ENCODE measurements at places on chromosomes 13 and 19.

DNA sequence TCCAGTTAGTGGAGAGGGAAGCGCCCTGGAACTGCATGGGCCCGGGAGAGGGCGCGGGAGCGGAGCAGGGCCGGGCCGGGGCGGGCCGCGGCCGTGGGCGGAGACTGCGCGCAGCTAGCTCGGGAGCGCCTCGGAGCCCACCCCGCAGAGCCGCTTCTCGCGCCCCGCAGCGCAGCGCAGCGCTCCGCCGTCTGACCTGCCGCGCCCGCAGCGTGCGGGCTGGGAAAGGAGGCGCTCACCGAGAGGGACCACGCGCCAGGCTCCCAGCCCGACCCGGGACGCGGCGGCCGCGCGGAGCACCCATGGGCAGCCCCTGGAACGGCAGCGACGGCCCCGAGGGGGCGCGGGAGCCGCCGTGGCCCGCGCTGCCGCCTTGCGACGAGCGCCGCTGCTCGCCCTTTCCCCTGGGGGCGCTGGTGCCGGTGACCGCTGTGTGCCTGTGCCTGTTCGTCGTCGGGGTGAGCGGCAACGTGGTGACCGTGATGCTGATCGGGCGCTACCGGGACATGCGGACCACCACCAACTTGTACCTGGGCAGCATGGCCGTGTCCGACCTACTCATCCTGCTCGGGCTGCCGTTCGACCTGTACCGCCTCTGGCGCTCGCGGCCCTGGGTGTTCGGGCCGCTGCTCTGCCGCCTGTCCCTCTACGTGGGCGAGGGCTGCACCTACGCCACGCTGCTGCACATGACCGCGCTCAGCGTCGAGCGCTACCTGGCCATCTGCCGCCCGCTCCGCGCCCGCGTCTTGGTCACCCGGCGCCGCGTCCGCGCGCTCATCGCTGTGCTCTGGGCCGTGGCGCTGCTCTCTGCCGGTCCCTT lies at the start of gene MLNR:
Gene MLNR, plus strand, starts transcription at position 303 of the 820 bp plus-strand sequence. Its CDS starts 0 bp downstream, at position 303.
- DNase-seq = no peak

- DNase-seq = no peak
These were observed 9.9 kb upstream of the ADGRE5 start for GRCh38 chr19:14371301-14371821.

DNA sequence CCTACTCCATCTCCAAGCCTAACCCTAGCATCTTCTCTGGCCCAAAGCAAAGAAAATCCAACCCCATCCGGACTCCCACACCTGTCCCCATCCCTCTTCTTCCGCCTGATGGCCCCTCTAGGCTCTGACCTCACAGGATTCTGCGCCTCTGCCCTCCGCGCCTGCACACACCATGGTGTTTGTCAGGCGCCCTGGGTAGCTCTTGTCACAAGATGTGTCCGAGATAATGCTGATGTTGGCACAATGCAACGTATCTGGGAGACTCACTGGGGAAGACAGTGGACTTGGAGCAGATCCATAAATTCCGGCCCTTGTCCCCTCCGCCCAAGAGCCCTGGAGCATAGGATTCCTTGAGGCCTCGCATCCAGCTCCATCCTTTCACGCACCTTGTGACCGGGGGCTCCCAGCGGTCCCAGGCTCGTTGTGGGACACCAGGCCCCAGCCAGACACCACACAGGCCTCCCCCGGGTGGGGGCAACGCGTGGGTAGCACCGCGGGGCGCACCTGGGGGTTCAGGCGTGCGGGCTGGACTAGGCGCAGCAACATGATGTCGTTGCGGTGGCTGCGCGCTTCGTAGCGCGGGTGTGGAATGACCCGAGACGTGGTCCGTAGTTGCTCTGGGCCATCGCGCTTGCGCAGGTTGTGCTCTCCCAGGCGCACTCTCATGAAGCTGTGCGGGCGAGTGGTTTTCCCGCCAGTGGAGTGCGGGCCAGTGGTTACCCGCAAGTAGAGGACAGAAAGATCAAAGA lies 3.1 kb upstream of the KLK1 start:
- no peak for DNase-seq

GRCh38 chr13:23788459-23788858 lies 100.7 kb downstream of the MIPEP start:
- no peak for DNase-seq

DNA sequence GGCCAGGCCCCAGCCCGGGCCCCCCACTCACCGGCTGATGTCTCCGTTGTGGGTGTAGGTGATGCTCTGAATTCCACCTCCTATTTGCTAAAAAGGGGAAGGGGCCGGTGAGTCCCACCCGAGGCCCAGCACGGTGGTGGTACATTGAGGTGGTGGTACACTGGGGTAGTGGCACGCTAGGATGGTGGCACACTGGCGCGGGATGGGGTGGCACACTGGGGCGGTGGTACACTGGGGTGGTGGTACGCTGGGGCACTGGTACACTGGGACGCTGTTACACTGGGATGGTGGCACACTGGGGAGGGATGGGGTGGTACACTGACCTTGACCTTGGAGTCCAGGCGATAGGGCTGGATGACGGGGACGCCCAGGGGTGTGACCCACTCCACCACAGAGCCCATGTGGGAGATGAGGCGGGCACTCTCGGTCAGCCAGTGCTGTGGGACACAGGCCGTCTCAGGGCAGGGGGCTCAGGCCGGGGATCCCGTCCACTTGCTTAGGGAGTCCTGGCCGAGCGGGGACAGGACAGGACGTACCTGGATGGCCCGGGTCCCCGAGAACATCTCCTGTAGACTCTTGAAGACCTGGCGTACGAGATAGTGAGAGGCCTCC lies 14.6 kb downstream of the POLRMT start:
- DNase-seq = no peak

GRCh38 chr19:15177269-15178116 lies 23.3 kb downstream of the NOTCH3 start:
- DNase-seq = peak; percentile 80

- no peak for DNase-seq
These were observed 114.9 kb downstream of the GPC6 start for GRCh38 chr13:93341517-93341916.

DNA sequence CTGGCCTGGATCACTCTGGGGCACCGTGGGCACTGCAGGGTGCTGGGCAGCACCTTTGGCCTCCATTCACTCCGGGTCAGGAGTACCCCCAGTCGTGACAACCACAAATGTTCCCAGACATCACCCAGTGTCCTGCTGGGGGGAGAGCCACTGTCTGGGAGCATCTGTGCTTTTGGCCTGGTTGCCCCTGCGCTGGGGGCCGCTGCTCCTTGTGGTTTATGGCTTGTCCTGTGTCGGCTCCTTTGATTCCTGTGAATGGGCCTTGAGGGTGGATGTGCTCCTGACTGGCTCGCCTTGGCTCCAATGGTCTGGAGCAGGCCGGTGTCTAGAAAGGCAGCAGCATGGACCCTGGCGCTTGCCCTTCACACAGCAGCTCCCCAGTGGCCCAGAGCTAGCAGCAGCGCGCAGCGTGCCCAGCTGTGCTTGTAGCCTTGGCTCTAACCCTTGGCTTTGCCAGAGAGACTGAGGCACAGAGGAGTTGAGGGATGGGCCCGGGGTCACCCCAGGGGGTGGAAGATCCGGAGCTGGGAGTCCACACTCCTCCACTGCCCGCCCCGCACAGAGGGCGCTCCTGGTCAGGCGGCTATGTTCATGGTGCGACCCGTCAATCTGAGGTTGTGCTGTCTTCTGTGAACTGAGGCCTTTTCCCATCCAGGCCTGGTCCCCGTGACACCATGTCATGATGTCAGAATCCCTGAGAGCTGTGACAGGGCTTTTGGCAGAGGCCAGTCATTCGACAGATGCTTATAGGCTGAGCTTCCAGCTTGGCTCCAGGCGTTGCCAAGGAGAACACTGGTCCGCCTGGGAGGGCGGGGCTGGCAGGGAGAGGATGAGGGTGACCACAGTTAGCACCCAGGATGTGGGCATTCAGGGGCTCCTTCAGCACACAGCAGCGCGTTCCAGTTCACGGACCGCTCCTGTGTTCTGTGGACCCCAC lies 4.1 kb downstream of the DAZAP1 start:
- DNase-seq = no peak

GRCh38 chr13:59172076-59172475 lies 991.7 kb downstream of the DIAPH3 start:
- no peak for DNase-seq

GRCh38 chr13:43545317-43545874 lies 241.4 kb downstream of the ENOX1 start:
- no peak for DNase-seq

DNA sequence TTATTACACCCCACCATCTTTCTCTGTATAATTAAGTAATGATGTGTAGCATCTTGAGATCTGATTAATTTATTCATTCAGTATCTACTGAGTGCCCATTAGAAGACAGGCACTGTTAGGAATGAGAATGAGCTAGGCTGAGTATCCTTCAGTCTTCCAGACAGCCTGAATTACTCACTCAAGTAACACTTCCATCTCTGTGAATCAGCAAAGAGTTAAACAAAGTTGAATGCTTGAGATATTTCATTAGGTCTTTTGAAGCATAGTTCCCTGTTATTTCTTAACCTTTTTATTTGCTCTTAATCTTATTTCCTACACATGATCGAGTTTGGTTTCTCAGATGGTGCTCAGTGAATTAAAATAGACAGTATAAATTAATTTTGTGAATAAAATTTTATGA lies 413.7 kb downstream of the DCT start:
- DNase-seq = no peak

DNA sequence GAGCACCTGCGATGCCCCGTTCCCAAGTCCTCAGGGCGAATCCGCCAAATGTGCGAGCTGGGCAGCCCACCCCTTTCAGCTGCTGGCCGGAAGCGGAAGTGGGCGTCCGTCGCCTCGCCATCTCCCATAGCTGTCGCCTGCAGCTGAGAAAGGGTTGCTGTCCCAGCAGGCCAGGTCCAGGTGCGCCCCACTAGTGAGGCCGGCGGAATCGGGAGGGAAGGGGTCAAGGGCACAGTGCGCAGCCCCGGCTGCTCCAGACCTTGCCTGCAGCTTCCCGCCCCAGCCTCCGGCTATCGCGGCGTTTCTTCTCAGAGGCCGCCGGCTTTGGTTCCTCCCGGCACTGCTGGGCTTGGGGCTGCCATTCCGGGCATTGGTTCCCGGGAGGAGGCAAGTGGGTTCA lies at the start of gene ZNF177:
Gene ZNF177, plus strand, starts transcription at position 109 of the 400 bp plus-strand sequence. CDS start 15,299 bp downstream, outside the sequence.
- no peak for DNase-seq

DNA sequence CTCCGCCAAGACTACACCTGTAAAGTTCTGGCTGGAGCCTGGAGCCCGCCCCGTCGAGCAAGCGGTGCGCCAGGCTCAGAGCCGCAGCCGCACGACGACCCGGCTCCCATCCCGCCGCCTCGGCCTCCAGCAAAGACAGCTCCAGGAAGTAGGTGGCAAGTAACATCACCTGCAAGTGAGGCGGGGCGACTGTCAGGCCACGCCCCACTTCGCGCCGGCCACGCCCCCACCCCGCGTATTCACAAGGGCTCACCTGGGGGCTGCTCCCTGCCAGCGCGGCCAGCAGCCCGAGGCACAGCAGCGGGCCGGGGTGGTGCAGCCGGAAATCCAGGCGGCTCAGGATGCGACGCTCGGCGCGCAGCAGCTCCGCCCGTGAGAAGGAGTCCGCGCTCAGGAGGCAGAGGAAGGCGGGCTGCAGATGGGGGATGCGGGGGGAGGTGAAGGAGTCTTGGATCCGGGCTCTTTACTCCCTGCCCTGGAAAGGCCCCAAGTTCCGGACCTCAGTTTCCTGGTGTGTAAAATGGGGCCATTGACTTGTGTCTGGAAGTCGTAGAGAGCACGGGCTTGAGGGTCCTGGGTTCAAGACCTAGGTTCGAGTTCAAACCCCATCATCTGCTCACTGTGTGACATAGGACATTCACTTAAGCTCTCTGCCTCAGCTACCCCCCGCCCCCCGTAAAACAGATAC lies 3.2 kb downstream of the CCNP start:
- peak; percentile 25 for DNase-seq

- DNase-seq = no peak
These were observed 200.8 kb downstream of the RGCC start for GRCh38 chr13:41658057-41658661.

- no peak for DNase-seq
These were observed 94.3 kb downstream of the NHLRC3 start for GRCh38 chr13:39132286-39133230.

DNA sequence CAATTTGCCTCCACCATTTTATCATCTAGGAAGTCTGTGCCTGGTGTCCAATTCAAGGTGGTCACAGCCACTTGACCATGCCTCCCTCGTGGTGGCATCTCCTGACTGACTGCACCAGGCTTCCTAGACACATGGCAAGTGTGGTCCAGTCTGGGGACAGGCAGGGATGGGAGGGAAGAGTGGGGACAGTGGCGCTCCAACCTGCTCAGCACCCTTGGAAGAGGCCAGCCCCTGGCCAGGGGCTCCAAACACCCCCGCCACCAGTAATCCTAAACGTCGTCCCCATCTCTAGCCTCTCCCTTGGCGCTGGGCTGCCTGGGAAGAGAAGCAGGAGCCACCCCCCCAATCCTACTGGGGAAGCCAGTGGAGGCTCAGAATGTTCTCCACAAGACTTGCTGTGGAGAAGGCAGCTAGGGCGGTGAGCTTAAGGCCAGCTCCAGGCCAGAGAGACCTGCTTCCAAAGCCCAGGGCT lies 2.7 kb downstream of the RPL36 start:
- no peak for DNase-seq

- no peak for DNase-seq
These were observed 10.2 kb upstream of the KPTN start for GRCh38 chr19:47494211-47494547.

GRCh38 chr19:588093-588740 lies 1.5 kb upstream of the HCN2 start:
- DNase-seq = peak; percentile 71

DNA sequence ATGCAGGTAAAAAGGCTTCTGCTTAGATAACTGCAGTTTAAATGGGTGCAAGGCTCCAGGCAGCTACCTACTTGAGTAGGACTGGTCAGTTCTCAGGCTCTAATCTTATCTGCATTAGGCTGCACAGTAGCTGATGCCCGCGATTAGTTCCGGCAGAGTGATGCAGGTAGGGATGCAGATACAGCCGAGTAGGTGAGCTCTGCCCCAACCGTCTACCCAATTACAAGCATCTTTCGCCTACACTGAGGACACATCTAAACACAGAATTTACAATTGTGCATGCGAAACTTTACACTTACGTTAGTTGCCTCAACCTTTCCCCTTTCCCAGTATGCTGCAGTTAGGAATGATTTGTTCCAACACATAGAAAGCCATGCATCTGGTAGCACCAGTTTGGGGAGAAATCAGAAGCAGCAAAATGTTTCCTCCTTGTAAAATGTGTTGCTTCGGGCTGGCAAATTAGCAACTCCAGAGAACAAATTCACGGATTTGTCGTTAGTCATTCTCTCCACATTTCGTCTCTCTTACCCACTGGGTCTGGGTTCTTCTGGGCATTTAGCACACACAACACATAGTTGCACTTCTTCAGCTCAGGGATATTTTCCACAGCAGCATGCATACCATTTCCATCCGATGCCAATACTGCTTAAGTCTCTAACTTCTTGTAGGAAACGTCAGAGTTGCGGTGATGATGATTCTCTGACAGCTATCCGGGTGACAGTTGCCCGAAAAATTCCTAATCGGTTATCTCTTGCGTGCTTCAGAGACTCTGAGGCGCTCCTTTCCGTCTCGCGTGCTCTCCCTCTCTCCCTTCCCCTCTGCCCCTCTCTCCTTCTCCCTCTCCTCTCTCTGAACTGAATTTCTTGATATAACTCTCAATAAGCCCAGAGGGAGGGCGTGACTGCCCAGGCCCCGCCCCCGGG lies at the start of gene PCDH9:
Gene PCDH9, minus strand, starts transcription at position 856 of the 923 bp plus-strand sequence. CDS start 1,896 bp downstream, outside the sequence.
- peak; percentile 8 for DNase-seq
